Epithelial cell of prostate (primary cell): ENCODE measurements at places on chromosomes 7 and 10.

GRCh38 chr7:26959290-26959689 lies 94.9 kb upstream of the SKAP2 start:
- no peak for DNase-seq

DNA sequence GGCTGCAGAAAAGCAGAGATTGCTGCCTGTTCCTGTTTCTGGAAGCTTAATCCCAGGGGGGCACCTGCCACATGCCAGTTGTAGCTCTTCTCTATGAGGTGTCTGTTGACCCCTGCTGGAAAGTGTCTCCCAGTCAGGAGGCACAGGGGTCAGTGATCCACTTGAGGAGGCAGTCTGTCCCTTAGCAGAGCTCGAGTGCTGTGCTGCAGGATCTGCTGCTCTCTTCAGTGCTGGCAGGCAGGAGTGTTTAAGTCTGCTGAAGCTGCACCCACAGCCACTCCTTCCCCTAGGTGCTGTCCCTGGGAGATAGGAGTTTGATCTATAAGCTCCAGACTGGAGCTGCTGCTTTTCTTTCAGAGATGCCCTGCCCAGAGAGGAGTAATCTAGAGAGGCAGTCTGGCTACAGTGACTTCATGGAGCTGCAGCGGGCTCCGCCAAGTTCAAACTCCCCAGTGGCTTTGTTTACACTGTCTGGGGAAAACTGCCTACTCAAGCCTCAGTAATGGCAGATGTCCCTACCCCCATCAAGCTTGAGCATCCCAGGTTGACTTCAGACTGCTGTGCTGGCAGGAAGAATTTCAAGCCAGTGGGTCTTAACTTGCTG lies 57.6 kb upstream of the CROT start:
- DNase-seq: no peak

DNA sequence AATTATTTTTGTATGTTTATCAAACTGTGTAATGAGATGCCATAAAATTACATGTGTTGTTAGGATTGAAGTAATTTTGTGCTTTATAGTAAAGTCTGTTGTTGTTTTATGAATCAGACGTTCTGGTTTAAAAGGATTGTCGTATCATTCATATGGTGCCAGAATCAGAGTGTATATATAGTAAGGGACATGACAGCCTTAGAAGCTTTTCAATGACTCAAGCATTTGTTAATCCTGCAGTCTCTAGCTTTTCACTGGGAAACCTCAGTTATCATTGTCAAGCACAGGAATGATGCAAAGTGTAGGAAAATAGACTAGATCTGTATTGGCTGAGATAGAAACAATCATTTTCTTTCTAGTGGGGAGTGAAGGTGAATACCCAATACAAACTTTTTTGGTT lies 57.5 kb downstream of the TRRAP start:
- no peak for DNase-seq

GRCh38 chr7:125370502-125370901 lies 440.9 kb upstream of the POT1 start:
- no peak for DNase-seq

DNA sequence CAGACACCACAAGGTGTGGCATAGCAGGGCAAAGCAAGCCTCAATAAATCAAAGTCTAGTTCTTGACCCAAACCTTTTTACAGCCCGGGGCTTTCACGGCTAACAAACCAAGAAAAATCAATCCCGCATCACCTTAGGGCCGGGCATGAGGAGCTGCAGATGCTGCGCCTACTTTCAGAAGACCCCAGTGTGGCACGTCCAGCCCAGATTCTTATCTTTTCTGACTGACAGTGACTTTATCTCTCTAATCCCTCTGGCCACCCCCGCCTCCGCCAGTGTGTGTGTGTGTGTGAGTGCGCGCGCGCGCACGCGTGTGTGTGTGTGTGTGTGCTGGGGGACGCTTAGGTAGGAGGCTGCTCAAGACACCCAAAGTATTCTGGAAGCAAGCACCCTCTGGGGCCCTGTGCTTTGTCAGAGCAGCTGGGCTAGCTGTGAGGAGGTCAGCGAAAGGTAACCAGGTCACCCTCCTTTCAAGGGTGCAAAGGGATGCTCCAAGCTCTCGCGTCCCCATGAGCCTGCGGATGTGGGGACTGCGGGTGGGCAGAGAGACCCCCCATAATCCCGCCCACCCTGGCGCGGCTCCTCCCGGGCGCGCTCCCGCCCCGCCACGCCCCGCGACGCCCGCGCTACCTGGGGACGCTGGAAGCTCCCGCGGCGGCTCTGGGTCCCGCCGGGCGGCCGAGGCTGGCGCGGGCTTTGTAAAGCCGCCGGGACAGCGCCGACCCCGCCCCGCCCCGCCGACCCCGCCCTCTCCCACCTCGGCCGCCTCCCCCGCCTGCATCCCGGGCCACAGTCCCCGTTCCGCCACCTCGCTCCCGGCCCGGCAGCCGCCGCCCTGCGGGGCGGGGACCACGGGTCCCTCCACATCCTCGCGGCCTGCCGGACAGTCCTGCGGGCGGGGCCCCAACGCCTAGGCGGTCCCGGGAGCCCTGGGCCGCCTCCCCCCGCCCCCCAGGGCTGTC lies 57.1 kb upstream of the RHOBTB1 start:
- no peak for DNase-seq

- DNase-seq: no peak
These were observed 3.6 kb upstream of the LANCL2 start for GRCh38 chr7:55361560-55361959.

DNA sequence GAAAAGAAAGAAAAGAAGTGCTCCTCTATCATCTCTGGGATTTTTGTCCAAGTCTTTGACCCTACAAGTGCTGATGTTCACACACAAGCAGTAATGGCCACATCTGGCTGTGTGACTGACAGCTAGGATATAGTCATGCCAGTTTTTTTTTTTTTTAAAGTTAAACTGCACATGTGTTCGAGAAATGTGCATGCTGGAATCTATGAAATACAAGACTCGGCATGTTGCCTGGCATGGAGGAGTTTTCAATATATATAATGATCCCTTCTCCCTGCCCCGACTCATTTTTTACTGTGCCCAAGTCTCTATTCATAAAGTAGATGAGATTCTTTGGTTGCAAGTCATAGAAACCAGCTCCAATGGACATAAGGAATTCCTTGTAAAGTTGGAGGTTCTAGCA lies 60.4 kb upstream of the FGFR2 start:
- DNase-seq: peak; percentile 52

DNA sequence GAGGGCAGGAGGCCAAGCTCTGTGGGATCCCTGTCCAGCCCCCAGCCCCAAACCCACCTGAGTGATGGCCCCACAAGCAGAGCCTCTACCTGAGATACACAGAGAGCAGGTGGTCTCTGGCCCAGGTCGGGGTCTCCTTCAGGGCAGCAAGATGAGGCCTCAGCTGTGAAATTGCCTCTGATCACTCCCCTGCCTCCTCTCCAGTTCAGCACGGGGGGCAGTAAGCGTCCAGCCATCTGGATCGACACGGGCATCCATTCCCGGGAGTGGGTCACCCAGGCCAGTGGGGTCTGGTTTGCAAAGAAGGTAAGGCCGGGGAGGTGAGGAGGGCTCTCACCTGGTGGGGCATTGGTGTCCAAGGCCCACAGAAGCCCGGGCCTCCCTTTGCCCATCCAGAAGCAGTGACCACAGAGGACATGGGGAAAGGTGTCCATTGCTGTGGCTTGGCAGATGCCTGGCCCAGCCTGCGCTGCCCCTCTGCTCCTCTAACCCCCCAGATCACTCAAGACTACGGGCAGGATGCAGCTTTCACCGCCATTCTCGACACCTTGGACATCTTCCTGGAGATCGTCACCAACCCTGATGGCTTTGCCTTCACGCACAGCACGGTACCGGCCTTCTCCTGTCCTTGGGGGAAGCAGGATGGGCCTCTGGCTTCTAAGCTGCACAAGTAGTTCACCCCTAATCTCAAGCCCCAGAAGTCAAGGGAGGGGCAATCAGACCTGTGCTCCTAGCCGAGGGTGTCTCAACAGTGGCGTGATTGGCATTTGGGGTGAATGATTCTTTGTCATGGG lies 3.1 kb downstream of the CPA1 start:
- DNase-seq: no peak

DNA sequence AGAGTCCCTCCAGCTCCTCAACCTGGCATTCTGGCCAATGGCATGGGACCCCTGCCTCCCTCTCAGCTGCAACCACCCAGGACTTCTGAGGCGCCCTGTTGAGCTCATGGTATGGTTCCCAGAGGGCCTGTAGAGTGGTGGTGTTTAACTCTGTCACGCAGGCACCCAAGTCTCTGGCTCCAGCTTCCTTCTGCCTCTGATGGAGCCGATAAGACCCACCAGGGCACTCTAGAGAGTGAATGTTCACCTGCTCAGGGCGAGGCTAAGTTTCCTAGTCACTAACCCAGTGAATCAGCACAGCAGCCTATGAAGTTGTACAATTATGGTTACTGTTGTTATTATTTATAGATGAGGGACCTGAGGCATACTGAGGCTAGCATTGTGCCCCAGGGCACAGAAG lies 120.4 kb downstream of the ZMIZ1 start:
- no peak for DNase-seq

DNA sequence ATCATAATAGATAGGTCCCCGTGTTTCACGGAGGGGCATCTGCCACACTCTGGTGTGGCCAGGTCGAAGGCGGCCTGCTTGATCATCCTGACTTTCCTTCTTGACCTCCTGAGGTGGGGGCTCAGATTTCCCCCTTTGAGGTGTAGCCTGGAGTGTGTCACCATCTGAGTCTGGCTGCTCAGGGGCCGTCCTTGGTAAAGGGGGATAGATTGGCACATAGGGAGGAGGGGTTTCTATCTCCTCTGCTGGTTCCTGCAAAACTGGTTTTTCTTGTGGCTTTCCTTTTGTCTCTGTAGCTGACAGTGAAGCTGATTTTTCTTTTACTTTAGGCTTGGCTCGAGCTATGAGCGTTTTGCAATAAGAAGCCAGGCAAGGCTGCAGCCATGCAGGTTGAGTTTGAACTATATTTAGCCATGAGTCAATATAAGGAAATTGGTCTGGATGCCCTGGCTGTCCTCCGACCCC lies 7.1 kb upstream of the ZNF117 start:
- DNase-seq: peak; percentile 78

- no peak for DNase-seq
These were observed 23.6 kb upstream of the FGL2 start for GRCh38 chr7:77223261-77223660.

DNA sequence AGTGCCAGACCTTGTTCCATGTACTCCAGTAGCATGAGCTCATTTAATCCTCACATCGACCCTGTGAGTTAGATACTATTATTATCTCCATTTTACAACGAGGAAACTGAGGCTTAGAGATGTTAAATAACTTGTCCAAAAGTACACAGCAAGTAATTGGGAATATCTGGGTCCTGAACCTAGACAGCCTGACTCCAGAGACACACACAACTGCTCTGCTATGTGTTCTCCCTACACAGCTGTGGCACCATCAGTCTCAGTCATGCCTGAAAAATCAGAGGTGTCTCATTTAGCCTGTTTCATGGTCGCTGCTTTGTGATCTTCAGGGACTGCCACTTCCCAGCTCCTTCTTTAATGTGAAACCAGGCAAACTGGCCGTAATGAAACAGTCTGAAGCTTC lies 56.5 kb downstream of the COL1A2 start:
- DNase-seq: no peak

DNA sequence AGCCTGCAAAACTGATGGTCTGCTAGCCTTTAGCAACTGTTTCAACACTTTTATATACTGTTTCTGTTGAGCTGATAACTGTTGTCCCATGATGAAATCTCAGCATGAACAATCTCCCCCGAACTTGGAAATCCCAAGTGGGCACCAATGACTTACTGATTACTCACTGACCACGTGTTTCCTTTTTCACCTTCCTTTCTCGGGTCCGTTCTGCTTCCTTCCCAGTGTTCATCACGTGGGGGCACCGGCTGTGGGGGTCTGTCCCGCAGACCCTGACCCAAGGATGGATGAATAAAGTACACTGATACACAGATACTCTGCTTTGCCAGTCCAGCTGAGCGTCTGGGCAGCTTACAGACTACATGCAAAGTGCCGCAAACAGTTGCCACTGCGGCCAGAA lies 39.0 kb upstream of the RASGEF1A start:
- no peak for DNase-seq

DNA sequence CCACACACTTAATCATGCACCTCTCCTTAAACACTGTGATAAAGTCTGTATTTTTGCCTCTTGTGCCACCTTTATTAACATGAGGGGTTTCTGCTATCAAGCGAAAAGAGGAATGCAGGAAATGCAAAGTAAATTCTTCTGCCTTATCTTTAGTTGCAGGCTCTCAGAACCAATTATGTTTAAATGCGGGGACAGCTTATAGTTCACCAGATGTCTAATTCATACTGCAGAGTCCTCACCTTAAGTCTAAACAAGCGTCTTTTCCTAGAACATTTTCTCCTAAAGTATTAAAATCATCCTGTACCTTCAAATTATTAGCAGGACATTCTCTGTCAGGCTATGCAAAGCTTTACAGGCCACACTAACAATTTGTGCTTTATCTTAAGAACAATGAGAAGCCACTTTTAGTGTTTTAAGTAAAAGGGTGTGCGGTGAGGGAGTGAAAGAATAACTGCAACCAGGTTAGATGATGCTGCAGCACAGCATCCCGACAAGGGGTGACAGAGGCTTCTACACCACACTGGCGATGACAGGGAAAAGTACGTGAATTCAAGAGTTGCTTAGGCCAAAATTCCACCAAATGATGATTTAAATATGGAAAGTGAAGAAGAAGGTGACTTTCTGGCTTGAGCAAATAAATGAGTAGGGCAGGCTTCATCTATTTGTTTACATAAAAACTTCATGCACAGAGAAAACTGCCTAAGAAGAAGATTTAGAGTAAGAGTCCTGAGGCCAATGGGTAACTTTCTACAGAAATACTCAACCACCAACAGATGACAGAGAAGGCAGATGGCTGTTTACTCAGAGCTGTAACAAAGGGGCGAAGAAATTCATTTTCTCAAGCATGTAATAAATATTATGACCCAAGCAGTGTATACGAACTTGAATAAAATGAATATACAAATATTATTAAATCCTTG lies 36.0 kb downstream of the EZH2 start:
- no peak for DNase-seq

- no peak for DNase-seq
These were observed 87.4 kb upstream of the WAC start for GRCh38 chr10:28445516-28445915.

DNA sequence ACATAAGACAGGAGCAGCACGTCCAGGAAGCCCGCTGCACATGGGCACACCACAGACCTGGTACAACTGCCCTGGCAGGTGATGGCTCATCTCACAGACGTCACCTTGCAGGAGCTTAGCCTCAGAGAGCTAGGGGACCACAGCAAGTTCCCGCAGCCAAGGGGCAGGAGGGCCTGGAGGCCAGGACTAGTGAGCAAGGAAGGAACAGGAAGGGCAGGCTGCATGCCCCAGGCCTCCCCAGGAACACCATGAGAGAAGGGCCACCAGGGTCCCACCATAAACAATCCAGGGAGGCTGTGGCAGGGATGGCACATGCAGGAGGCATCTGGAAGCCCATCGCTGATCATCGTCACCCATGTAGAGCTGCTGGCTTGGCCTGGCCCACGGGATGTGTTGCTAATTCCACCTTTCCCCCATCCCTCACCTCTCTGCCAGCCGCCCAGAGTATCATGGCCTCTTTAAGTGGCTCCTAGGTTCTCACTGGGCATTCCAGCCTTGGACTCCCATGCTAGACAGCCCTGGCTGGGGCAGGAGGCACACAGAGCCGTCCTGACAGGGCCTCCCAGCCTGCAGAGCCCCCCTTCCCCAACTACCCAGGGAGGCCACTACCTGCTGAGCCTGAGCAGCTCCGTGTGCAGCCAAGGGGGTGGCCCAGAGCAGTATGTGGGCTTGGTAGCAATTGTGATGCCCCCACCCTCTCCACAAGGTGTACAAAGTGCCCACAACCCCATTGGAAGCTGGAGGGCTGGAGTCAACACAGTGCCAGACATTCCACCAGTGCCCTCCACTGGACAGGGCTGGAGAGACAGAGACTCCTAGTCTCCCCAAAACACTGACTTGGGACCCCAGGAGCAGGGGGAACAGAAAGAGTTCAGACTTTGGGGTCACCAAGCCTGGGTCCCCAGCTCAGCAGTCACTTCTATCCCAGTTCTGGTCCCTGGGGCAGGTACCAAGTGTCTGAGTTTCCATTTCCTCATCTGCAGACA lies 35.5 kb downstream of the GRID1 start:
- no peak for DNase-seq
